ENCODE measurements at places on chromosomes 7 and 10.
A peak's percentile ranks its signal among the peaks of the same experiment; 100 is the strongest.

DNA sequence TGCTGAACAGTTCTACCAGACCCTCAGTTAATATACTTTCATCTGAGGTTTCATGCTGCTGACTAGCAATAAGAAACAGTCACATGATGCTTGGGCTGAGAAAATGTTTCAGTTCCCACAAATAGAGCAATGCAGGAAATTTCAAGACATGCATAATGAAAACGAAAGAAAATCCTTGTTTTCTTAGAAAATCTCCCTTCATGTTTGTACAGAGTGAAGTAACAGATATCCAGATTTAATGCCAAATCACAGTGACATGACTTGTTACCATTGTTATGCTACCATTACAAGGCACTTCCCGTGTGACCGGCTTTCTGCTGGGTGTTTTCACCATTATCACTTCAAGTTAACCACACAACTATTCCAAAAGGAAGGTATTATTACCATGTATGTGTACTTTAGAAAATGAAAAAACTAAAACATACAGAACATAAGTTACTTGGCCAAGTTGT is 121.7 kb downstream of the DOCK4 start:
- DNase-seq = peak; percentile 61

GRCh38 chr10:73968098-73968521 is 29.8 kb upstream of the VCL start:
- DNase-seq = no peak

- no peak for DNase-seq
Measured at GRCh38 chr10:6877336-6877721, 297.3 kb upstream of the PRKCQ start.

DNA sequence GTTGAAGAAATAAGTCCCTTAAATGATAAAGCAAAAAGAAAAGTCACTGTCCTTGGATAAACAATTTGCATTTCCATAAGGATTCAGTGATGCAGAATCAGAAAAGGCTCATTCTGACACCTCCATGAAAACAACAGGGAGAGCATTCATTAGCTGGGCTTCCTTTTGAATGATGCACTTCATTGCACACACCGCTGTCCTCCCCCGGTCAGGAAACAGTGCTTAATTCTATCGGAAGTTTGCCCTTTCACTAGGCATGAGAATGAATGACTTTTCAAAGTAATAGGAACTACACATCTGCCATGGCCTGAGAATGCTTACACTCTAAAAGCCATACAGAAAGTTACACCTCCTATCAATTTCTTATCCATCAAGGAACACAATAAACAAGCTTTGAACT is 4.2 kb downstream of the PCDH15 start:
- no peak for DNase-seq

- DNase-seq = no peak
Measured at GRCh38 chr10:78559661-78560340, 509.0 kb upstream of the ZMIZ1 start.

GRCh38 chr7:70953796-70954195 is 178.1 kb upstream of the GALNT17 start:
- DNase-seq = no peak

All from fibroblast of the aortic adventitia (primary cell).